Activated CD4-positive, alpha-beta T cell treated with anti-CD3 and anti-CD28 coated beads for 24 hours (primary cell): ENCODE measurements at places on chromosomes 3 and 15.
A peak's percentile ranks its signal among the peaks of the same experiment; 100 is the strongest.

DNA sequence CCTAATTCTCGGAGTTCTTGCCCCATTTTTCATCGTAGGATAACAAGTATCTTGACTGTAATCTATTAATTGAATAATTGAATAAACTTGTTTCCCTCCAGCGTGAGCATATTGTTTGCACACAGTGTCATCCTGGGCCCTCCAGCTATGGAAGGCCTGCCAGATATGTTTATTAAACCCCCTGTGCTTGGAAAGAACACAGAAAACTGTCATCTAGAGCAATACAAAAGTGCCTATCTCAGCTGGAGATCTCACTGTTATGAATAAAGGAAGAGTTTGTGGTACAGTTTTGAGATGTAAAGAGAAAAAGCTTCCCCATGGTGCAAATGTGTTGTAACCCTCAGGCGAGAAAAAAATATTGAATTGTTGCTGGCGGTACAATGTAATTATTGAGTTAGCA lies 405.9 kb downstream of the SOX2 start:
- no peak for DNase-seq

GRCh38 chr3:122030381-122031122 lies 8.5 kb upstream of the ILDR1 start:
- no peak for DNase-seq

DNA sequence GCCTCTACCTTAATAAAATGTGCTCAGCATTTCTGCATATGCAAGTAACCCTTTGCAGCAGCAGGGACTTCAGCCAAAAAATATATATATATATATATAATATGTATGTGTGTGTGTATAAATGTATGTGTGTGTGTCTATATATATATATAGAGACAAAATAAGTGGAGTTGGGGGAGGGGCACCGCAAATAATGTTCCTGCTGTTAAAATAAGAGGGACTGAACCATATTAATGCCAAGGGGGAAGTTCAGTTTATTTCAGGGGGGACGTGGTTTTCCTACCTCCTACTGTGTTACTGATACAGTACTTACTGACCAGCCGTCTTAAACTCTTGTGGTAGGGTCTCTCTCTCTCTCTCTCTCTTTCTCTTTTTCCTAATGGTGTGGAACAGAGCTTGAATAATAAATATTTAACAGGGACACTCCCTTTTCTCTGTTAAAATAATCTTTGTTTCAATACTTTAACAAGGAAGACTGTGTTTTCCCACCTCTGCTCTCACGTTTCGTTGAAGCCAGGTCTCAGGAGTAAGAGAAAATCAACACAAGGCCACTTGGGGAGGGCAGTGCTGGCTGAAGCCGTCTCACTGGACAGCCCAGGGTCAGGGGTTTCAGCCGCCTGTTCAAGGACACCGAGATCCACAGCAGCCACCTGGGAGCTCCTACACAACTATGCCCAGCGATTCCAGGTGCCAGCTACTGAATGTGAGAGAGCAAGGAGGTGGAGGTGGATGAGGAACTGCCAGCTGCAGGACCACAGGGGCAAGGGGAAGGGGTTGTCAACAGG lies 42.8 kb upstream of the ADAMTSL3 start:
- no peak for DNase-seq

DNA sequence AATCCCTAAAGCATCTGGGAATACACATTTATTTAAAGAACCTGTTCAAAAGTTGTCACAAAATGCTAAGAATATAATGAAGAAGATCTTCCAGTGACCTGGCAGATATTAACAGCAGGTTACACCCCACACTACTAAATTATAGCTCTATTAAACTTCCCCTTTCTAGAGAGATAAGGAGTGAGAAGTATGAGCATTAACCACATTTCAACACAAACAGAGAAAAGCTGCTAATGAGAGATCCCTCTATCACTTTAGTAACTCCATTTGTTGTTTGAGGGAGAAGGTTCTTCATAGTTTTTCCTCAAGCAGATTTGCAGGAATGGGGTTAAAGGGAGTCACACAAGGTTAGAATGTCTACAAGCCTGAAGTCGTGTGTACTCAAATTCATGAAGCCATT lies 3.6 kb downstream of the COL8A1 start:
- DNase-seq, result no peak

DNA sequence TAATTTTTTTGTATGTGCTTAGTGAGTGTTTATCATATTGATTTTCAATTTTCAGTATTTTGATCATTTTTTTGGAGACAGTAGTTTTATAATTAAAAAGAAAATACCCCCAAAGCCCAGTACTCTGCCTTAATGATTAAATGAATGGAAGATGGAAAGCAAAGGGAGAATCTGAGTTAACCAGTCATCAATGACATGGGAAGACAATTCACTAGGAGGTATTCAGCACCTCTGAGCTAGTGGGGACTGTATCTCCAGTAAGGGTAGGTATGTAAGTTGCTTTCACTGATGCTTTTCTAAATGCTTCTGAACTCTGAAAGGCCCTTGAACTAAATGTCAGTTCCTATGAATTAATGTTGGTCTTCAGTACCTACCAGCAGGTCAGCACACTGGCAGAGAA lies 590.4 kb upstream of the DPPA4 start:
- DNase-seq, result no peak

GRCh38 chr3:45178183-45179023 lies 32.2 kb upstream of the CDCP1 start:
- DNase-seq, result no peak

- DNase-seq, result no peak
Measured at GRCh38 chr3:113225286-113225685, 13.9 kb downstream of the BOC start.

DNA sequence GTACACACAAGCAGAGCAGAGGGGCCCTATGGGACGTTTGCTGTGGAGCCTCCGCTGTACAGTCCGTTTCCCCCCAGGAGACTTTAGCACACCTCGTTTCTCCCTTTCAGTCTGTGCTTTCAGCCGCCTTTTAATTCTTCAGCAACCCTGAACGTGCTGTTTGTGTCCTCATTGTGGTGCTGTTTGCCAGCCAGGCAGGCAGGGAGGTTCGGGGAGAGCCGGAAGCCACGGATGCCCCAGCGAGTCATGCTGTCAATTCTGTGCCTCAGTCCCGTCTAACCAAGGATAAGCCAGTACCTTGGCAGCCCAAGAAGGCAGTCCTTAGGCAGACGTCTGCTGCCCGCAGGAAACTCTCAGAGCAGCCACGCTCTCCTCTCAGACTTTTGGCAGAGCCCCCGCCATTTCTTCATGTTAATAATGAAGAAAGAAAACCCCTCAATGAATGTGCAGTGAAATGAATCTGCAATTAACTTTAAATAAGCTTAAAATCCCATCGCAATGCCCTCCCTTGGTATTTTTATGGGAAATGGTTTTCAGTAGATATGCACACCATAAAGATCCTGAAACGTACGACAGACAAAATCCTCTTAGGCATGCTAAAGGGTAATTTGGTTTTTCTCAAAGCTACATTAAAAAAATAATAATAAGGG lies 158.6 kb downstream of the UACA start:
- DNase-seq, result no peak

- DNase-seq, result no peak
Measured at GRCh38 chr3:177251755-177252154, 54.5 kb upstream of the TBL1XR1 start.

- DNase-seq, result no peak
Measured at GRCh38 chr3:55332176-55332575, 154.9 kb downstream of the WNT5A start.

- DNase-seq, result no peak
Measured at GRCh38 chr3:187264021-187264420, 27.5 kb downstream of the MASP1 start.

DNA sequence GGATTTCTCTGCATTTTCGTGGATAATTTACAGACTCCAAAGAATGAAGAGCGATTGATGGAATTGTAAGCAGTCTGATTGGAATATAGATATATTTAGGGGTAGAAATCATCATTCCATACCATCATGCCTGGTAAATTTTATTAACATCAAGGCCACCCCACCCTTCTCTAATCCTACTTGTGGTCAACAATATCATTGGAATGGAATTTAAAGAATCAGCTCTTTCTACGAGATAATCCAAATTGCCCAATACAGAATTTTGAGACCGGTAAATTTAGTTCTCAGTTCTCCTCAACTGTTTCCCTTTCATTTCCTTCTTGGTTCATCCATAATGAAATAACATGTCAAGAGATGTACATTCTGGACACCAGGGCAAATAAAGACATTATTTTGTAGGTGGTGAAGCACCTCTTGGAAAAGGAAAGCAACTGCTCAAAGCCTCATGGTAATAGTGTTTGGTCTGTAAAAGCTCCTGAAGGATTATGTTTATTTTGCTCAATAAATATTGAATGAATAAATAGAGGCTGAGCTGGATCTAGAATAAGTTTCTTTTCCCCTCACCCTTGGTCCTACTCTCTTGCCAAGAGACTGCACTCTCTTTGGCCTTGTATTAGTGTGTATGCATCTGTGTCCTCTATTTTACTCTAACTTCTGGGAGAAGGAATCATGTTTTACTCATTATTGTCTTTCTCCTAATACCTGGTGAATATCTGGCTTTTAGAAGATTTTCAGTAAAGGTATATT lies 133.7 kb upstream of the BCL6 start:
- DNase-seq, result no peak

DNA sequence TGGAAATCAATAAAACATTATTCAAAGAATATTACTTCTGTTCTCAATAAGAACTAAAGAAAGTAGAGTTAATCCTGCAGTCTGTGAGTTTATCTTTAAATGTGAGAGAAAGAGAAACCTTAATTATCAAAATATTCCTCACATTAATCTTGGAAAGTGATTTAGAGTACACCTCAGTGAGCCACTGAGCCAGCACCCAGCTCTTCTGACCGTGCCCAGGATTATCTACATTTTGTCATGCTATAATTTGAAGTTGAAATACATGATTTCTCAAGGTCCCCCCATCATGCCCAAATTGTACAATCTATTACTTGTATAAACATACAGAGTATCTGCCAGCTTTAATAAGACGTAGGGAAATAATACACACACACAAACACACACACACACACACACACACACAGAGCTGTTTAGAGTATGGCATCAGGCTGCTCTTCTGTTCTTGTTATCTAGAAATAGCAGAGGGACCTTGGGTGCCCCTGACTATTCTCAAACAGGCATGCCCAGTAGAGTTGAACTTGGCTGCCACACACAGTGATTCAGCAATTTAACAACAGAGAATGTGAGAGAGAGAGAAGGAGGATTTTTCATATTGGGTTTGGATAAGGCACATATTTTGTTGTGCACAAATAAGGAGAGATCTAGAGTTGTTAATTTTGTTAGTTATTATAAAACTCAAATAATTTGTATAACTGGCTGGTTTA lies 74.4 kb downstream of the P2RY1 start:
- no peak for DNase-seq

- no peak for DNase-seq
Measured at GRCh38 chr15:61367953-61368352, 138.9 kb upstream of the RORA start.

DNA sequence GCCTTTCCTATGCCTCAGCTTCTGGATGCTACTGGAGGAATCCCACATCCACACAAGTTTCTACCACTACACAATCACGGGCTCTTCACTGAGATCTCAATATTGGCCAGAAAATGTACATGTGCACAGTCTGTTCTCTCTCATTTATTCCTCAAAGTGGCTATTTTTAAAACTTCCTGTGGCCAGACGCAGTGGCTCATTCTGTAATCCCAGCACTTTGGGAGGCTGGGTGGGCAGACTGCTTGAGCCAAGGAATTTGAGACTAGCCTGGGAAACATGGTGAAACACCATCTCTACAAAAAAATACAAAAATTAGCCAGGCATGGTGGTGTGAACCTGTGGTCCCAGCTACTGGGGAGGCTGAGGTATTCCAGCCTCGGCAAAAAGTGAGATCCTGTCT lies 91.4 kb upstream of the PRTG start:
- DNase-seq, result no peak

GRCh38 chr3:45816544-45816943 lies 20.2 kb upstream of the SLC6A20 start:
- DNase-seq, result no peak

- DNase-seq, result no peak
Measured at GRCh38 chr3:143881095-143881494, 32.8 kb upstream of the SLC9A9 start.

DNA sequence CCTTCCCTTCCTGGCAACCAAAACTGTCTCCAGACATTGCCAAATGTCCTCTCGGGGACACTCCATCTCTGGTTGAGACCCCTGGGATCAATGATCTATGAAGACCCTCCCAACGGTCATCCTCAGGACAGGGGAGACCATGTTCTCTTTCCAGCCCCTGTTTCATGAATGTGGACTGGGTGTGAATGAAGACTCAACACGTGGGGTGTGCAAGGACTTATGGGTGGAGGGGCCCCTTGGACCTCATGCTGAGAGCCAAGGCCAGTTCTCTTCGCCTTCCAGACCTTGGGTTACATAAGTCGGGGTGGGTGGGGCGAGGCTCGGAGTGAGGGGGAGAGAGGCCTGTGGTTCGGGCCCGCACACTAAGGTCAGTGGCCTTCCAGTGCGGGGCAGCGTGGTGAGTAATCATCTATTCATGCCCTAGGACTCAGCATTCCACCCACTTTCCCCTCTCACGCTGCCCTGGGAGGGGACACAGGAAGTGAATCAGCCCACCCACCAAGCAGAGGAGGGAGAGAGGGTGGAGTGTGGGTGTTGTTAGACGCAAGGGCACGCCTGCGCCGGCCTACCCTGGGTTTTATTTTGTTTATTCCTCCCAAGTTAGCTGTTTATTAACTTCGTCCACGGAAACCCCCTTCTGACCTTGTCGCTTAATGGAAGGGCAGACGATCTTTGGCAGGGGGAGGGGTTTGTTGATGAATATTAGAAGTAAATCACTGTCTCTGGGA lies 6.7 kb downstream of the PAQR5 start:
- no peak for DNase-seq

GRCh38 chr3:82145742-82146141 lies 384.3 kb upstream of the GBE1 start:
- no peak for DNase-seq

- no peak for DNase-seq
Measured at GRCh38 chr3:14425581-14426304, 23.3 kb downstream of the SLC6A6 start.

DNA sequence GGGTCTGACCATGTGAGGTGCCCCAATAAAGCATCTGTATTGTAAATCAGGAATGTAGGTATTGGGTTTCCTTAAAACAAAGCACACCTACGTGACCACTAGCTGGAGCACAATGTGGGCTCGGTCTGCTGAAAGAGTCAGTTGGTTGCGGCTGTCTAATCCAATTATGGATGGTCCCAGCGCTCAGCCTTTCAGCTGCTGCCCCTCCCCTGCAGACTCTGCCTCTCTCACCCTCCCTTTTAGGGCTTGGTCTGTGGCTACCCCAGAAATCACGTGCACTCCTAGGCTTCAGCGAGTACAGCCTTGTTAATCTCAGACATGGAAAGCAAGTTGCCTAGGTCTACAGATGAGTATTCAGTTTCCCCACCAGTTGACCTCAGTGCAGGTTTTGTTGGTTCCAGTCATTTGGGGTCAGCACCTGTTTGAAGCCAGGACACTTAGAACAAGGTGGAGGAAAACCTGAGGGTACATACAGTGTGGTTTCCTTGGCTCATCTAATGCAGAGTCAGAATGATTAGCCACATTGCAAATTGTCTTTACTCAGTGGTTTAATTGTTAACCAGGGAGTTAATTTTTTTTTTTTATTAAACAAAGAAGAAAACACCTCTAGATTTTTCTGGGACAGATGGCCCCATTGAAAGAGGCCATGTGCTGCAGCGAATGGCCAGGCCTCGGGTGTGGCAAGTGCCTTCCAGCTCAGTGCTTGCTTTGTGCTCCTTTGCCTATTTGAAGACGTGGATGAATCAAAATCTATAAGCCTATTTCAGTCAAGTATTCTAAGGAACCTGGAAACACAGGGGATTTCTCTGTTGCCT lies 137.7 kb downstream of the IGF1R start:
- DNase-seq, result no peak

- peak; percentile 73 for DNase-seq
Measured at GRCh38 chr15:40367686-40368611, 9.9 kb downstream of the DISP2 start.

GRCh38 chr3:51544011-51544775 lies 5.7 kb downstream of the RAD54L2 start:
- no peak for DNase-seq
